ENCODE measurements at places on chromosomes 1 and 21.

GRCh38 chr21:39088831-39089380, 94.3 kb downstream of the PSMG1 start:
- no peak for DNase-seq

DNA sequence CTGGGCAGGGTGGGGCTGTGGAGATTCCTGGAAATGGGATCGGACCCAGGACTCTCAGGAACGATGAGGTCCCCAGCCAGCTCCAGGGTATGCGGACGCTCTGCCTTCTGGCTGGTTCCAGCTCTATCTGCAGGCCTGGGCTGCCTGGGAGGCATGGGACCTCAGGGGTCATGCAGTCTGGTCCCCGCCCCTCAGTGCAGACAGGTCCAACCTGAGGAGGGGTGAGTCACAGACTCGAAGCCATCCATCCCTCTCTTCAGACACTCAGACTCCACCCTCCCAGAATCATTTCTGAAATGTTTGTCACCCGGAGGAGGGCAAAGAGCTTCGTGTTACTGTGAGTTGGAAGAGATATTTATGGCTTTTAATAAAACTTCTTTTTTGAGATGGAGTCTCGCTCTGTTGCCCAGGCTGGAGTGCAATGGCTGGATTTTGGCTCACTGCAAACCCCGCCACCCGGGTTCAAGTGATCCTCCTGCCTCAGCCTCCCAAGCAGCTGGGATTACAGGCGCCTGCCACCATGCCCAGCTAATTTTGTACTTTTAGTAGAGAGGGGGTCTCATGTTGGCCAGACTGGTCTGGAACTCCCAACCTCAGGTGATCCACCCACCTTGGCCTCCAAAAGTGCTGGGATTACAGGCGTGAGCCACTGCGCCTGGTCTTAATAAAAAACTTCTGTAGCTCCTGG, 5.9 kb upstream of the MYOM3 start:
- DNase-seq, result no peak

GRCh38 chr1:186834399-186834958, 5.7 kb downstream of the PLA2G4A start:
- no peak for DNase-seq

DNA sequence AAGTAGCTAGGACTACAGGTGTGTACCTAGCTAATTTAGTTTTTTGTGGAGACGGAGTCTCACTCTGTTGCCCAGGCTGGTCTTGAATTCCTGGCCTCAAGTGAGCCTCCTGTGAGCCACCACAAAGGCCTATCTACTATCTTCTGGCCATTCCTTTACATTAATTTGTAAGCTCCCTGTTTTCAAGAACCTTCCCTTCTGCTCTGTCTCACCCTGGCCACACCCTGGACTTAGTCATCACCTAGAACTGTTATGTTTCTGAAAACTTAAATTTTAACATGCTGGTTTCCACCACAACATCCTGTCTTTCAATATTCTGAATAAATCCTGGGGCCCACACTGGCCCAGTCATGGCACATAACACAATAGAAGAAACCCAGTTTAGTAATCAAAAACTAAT, 4.9 kb upstream of the B4GALT3 start:
- peak; percentile 51 for DNase-seq

- DNase-seq, result no peak
These were observed 82.5 kb downstream of the EDEM3 start for GRCh38 chr1:184672013-184672726.

GRCh38 chr1:45014321-45015028, 2.4 kb downstream of the UROD start:
- peak; percentile 45 for DNase-seq

DNA sequence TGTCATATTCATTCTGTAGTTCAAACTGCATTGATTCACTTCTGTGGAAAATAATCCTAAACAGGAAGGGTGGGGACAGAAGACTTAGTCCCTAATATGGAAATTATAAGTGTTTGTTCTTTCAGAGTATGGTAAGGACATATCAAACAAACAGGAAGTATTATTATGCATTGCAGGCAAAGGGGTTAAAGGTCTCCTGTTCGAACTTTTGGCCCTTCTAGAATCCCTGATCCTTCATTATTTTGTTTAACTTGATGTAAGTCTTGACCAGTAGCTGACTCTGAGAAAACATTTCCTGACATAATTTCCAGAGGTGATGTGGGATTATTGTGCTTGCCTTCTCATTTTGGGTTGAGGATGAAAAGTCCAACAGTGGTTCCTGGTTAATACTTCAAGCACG, 215.4 kb upstream of the ADGRL2 start:
- DNase-seq, result no peak

DNA sequence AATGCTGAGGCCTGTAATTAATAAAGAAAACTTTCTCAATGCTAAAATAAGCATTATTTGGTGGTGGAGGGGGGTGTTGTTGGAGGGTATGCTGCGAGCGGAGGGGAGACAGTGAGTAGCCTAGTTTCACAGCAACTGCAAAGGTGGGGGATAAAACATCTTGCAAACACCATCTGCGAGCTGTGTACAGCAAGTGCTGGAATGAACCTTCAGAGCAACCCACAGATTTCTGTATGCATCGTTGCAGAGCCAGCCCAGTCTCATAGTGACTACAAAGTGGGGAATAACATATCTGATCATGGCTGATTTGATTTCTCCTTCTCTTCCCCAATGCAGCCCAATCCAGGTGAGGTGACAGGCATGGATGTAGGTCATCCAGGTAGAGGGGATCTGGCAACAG, 80.7 kb upstream of the COG2 start:
- DNase-seq, result no peak

GRCh38 chr21:16179773-16180172, 450.0 kb downstream of the USP25 start:
- DNase-seq, result no peak

DNA sequence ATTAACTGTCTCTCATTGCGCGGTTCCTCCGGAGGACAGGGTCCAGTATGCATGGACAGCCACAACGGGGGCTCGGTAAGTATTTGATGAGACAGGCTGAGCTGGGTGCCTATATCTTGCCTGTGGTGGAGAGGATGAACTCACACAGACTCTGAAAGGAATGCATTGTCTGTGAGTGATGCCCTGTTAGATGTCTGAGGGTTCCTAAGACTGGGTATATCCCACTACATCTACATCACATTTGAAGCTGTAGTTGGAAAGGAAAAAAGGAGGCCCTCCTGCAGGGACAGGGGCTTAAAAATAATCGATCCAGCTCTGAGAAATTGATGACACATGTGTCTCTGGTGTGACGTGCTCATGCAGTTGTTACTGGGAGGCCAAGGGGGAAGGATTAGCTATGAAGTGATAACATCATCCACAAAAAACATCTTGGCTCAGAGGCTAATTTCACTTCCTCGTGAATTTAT, 1.9 kb downstream of the ADARB1 start:
- no peak for DNase-seq

DNA sequence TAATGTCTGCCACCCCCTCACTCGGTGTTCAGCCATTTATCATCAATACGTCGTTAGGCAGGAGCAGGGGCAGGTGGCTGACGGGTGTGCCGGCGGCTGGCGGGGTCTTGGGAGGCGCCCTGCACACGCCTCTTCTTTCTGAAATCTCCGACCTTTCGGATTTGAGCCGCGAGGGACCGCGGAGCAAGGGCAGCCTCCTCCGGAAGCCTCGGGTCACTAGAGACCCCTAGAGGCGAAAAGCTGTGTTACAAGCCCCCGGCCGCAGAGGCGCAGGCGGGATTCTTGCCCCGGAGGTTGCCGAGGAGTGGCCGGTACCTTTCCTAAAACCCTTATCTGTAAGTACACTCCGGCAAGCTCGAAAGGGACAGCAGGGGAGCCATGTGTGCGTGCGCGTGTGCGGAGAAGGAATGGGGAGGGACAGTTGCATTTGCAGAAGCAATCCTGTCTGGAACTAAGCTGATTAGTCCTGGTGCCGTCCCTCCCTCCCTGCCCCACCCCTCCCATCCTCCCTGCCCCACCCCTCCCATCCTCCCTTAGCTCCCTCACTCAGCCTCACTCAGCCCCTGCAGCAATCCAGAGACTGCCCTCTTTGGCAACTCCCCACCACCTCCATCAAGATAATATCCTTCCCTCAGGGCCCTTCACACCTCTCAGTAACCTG, 11.0 kb downstream of the BRINP2 start:
- DNase-seq, result no peak

DNA sequence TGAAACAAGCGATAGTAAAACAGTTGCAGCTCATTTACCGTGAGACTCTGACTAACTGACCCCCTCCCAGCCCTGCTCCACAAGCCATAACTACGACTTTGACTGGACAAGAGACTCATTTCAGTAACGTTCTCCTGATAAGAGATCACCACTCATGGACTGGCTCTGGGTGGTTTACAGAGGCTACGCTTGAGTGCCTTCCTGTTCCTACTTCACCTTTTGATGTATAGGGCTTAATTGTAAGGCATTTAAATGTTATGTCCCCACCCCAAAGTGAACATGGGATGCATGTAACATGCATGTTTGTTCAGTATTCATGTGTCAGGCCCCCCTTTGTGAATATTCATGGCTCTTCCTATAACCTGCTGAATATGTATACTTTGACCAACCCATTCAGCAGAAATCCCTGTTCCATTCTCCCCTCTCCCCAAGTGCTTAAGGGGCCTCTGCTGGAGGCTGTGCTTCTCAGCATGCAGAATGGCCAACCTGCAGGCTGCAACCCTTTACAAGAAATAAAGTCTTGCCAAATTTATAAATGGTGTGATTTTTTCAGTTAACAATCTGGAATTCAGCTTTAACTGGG, 50.7 kb upstream of the SPOCD1 start:
- DNase-seq, result no peak

DNA sequence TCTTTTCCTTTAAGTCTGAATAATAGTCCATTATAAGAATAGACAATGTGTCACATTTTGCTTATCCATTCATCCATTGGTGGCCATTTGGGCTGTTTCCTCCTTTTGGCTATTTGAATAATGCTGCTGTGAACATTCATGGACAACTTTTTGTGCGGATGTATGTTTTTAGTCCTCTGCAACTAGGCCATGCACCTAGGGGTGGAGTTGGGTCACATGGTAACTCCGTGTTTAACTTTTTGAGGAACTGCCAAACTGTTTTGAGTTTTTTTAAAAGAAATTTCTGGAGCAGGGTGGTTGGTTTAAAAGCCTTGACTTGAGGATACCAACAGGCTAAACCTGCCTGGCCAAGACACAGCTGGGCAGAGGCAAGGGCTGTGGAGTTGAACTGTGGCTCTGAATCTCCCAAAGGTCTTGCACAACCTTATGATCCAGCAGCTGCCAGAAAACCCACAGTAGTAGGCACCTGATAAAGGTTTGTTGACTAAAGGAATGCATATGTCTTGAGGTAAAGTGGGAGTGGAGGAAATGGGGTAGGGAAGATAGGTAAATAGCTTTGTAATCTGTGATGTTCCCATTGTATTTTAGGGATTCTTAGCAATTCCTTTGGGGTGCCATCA, 5.6 kb upstream of the RPTN start:
- DNase-seq, result no peak

- no peak for DNase-seq
These were observed 42.4 kb upstream of the STMN1 start for GRCh38 chr1:25948641-25949040.

DNA sequence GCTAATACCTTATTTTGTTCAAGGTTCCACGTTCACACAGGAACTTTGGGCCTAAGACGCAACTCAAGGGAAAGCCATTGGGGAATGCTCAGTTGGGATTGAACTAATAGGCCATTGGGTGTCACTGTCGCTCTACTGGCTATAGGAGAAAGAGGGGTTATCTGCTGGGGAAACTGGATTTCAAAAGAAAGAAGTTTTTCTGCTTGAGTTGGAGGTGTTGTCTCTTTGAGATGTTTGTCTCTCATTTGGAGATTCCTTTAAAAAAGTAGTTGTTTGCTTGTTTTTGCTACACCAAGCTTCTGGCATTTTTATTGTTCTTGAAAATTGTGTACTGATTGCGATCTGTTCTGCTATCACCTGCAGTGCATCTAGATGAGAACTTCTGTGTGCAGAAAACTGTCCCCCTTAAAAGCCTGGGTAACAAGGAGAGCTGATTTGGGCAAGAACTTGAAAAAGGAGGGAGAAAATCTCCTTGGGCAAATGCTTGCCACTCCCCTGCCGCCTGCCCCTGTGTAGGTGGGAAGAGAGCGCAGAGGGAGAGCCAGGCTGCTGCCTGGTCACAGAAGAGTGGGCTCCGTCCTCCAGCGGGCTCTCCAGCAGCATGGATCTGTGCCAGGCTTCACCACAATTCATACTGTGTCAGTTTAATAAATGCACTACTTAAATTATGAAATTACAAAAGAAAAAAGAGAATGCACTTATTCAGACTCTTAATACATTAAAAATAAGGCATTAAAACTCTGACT, 39.9 kb downstream of the PEX14 start:
- no peak for DNase-seq

DNA sequence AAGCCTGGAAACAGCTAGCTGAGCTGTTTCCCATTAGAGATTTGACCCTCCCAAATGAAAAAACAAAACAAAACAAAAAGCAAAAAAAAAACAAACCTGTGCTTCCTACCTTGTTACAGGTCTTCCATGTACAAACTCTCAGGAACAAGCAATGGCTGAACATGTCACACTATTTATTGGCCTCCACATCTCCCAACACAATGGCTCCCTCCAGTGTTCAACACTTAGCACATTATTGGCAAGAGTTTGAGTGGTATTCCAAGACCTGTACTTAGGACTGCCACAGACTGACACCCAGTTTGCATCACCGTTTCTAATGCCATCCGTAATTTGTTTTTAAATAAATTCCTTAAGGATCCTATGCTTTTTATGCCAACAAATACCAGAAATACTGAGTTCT, 195.0 kb upstream of the OLFM3 start:
- DNase-seq, result no peak

- DNase-seq, result no peak
These were observed 68.1 kb upstream of the APP start for GRCh38 chr21:26238646-26239045.

DNA sequence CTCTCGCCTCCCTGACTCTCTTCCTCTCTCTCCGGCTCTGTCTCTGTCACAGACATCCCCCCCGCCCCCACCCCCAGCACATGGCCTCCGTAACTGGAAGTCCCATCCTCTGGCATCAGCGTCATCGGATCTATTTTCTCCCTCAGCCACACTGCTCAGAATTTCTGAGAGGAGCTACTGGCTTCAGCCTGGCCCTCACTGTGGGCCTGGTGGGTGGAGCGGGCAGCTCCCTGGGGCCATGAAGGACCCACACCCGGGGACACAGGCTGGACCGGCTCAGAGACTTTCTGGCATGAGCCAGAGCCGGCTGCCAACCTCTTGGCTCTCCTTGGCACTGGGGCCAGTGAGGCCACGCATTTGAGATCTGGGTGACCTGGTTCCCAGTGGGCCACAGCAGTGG, 61.2 kb upstream of the CASZ1 start:
- no peak for DNase-seq

DNA sequence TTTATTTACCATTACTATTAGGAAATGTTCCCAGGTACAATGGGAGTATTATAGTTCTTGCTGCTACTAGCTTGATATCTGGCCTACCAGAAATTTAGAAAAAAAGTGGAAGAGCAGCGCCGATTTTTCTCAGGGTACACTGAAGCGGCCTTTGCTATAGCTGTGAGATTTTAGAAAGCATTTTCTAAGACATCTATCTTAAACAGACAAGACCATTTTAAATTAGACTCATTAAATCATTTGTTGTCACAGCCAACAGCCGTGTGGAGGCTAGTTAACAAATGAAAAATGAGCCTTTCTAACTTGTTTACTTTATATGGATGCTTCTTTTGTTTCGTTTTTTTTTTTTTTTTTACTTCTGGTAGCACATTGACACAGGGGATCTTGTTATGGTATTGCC, 183.2 kb upstream of the ZRANB2 start:
- no peak for DNase-seq

GRCh38 chr1:205961991-205962820, 18.9 kb upstream of the SLC26A9 start:
- DNase-seq, result no peak

- DNase-seq, result no peak
These were observed 7.4 kb downstream of the GBP4 start for GRCh38 chr1:89191314-89191713.

- DNase-seq, result no peak
These were observed 63.7 kb downstream of the SYT14 start for GRCh38 chr1:210001751-210002150.
